Foreskin keratinocyte (primary cell): ENCODE measurements at places on chromosomes 7 and 10.

- no peak for DNase-seq
These were observed 93.5 kb downstream of the CREM start for GRCh38 chr10:35219891-35220890.

DNA sequence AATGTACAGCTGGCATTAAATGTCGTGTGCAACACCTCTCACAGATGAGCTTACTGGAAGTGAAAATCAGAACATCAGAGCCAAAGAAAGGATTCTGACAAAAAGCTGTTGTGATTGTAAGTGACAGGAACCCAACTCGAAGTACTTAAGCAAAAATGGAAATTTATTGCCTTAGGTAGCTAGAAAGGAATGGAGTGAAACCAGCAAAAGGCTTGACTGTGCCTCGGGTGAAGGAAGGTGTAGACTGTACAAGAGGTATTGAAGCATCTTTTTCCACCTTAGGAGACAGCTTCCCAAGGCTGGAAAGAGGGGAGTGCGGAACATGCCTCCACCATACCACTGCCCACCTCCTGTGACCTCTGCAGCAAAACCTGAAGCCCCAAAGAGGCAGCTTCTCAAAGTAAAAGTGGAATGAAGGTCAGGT lies 27.3 kb upstream of the ITGB1 start:
- DNase-seq = no peak

GRCh38 chr7:115822801-115823200 lies 207.8 kb downstream of the TFEC start:
- no peak for DNase-seq

GRCh38 chr10:26642896-26643653 lies 54.4 kb upstream of the PDSS1 start:
- DNase-seq = no peak

DNA sequence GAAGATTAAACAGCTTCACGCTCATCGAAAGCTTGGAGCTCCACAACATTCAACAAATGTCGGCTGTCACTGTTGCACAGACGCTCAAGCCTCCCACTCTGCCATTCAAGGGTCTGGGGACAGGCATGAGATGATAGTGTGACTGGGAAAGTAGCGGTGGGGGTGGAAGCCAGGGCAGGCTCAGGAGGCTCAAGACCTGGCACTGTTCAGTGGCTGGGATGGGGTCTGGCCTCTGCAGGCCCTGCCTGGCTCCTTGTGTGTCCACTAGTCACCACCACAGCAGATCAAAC lies 13.5 kb upstream of the GTPBP4 start:
- no peak for DNase-seq

DNA sequence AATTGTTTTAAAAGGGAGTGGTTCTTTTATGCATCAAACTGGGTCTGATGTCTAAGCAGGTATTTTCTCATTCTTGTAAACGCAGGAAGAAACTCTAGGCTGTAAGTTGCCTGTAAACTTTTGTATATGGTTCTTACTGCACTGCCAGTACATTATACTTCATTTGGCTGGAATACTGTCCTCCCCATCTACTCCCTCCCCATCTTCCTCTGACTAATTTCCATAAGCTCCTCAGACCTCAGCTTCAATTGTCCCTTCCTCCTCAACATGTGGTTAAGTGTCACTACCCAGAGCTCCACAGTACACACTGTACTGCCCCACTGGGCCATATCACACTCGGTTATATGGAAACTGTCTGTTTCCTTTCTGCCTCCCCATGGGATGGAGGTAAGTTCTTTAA lies 161.4 kb upstream of the MDFIC start:
- DNase-seq = no peak
